ENCODE measurements at places on chromosomes 2 and 18.

DNA sequence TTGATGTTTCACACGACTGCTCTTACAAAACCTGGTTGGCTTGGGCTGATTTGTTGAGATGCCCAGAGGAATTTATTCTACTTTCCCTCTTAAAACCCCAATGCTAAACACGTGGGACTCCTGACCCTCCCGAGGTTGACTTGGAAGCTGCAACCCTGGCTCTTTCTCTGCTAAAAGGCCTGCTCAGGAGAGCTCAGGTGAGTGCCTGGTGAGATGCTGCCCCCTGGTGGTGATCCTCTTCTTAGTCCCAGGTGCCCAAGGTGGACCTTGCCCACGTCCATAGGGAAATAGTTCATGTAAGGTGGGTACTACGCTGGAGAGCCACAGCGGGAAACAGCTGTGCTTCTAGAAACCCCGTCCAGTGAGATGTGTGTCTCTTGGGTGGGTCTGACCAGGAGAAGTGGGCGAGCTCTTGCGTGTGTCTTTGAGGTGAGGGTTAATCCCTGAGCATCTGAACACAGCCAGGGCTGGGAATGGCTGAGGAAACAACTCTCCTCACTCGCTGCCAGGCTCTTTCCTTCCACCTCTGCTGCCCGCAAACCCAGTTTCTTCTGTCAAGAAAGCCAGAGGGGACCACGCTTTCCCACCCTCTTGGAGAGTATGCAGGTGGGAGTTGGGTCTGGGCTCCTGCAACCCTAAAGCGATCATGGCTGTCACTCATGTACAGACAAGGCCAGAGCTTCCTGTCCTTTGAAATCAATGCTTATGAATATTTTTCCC is 25.5 kb upstream of the PXDN start:
- no peak for DNase-seq

DNA sequence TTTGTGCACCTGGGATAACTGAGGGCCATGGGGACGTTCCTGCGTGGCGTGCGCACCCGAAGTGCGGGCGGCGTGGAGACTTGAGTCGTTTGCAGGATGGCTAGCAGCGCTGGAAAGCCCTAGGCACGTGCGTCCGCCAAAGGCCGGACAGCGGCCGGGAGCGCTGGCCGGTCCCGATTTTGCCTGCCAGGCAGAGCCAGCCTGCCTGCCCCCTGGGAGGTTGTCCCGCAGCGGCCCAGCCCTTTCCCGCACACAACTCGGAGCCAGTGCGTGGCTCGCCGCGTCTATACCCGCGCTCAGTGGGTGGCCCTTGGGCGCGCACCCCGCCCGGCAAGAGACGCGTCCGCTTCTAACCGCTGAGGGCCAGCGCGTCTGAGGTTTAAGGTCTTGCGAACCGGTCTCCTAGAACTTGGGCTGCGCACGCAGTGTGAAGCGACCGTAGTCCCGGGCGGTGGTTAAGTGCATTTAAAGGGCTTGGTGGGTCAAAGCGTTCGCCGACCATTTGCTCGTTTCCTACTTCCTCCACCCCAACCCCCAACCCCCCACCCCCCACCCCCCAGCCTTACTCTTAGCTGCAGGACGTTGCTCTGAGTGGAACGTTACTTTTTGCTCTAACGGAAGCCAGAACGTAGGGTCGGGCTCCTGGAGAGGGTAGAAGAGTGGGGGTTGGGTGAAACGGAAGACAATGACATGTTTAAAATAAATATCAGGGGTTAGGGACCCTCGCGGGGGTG is 627 bp downstream of the CDCA7 start:
- peak; percentile 34 for DNase-seq

DNA sequence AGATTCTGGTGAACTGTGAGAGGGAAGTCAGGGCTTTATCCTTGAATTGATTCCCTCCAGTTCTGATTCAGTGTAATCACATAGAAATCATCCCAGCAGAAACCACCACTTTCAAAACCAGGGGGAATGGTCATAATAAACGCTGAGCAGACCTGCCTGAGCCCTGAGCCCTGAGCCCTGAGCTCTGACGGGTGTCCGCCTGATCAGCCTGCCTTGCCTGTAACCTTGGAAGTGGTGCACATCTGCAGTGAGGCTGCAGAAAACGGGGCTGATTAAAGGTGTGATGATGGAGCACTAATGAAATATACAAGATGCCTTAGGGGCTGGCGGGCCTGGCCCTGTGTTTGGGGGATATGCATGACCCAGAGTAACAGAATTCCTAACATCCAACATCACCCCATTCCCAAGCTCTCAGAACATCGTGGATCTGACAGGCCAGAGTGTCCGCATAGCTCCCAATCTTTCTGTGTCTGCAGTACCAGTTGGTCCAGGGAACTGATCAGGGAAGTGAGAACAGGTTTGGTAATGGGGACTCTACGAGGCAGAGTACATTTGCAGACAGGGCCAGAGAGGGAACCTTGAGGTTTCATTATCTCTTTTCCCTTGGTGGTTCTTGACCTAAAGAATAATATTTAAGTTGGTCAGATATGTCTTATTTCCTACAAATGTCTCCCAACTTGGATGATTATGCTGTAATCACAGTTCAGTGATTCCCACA is 37.8 kb downstream of the KCTD18 start:
- DNase-seq: no peak

GRCh38 chr2:11118761-11119160 is 36.5 kb upstream of the SLC66A3 start:
- DNase-seq: no peak

GRCh38 chr18:42915299-42915698 is 200.2 kb downstream of the RIT2 start:
- no peak for DNase-seq

DNA sequence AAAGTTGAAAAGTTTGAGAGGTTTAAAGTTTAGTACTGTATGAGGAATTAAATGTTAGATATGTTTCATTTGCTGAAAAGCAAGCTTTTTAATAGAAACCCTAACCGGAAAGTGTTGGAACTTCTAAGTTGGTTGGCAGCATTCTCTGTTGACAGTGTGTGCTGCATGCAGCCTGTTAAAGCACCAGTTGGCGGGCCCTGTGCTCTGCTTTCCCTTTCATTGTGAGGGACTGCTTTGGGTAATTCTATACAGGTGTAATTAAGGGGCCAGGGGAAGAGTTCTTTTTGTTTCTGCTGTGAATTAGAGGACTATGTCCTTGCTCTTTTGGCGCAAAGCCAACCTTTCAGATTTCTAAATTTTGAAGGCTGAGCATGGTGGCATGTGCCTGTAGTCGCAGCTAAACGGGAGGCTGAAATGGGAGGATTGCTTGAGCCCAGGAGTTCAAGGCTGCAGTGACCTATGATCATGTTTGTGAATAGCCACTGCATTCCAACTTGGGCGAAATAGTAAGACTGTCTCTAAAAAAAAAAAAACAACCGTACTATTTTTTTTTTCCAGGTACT is 20.1 kb downstream of the PLEKHB2 start:
- no peak for DNase-seq

- DNase-seq: peak; percentile 51
These were observed 1.1 kb downstream of the TLK1 start for GRCh38 chr2:171159372-171160118.

DNA sequence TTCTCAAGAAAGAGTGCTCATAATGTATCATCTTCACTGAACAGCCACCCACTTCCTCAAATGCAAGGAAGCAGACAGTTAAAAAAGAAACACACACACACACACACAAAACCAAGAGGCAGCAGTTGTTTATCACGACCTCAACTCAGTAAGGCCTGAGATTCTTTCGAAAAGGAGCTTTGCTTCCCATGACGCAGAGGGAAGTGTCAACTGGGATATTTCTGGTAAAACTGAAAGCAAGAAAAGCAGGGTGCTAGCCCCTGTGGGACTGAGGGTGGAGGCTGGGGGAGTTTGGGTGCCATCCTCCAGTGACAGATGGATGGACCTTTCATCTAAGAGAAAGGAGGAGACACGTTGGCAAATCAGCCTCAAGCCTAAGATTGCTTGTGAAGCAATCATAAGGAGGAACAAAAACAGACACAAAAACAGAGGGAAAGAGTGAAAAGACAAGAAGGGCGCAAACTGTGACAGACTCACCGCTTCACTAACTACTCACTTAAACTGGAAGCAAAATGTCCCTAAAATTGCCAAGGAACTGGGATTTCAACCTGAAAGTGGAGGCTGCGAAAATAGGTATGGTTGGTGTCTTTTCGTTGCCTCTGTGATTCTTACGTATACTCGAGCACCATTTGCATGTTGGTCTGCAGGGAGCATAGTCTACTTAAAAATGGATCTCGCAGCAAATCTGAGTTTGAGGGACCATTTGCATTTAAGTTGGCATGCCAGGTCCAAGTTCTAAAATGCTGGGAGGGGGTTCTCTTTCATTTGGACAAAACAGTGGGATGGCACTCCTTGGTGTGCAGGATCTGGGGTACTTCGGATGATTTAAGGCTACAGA is at the start of gene ARHGAP25:
Gene ARHGAP25 (plus strand): TSS at position 124 of the 838 bp plus-strand sequence. CDS start 389 bp downstream, at position 513.
- peak; percentile 58 for DNase-seq

GRCh38 chr2:118970396-118971135 is 28.6 kb downstream of the MARCO start:
- DNase-seq: peak; percentile 58

GRCh38 chr2:225270053-225270452 is 129.5 kb upstream of the NYAP2 start:
- DNase-seq: no peak

DNA sequence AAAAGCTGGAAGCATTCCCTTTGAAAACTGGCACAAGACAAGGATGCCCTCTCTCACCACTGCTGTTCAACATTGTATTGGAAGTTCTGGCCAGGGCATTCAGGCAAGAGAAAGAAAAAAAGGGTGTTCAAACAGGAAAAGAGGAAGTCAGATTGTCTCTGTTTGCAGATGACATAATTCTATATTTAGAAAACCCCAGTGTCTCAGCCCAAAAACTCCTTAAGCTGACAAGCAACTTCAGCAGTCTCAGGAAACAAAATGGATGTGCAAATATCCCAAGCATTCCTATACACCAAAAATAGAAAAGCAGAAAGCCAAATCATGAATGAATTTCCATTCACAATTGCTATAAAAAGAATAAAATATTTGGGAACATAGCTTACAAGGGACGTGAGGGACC is 11.1 kb downstream of the SLC8A1 start:
- DNase-seq: no peak

DNA sequence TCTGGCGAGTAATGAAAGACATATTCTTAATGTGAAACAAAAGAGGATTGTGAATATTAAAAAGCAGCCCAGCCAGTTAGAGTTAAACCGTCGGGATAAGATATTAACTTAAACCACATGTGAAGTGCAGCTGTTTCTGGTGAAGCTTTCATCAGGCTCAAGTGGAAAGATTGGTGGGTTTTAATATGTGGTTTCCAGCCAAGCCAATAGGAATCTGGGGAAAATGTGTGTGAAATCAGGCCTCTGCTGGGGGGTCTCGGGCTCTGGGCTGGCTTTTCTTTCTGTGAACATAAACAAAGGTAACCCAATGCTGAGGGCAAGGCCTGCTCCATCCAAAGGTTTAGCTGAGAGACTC is 279.6 kb downstream of the SLC4A3 start:
- no peak for DNase-seq

DNA sequence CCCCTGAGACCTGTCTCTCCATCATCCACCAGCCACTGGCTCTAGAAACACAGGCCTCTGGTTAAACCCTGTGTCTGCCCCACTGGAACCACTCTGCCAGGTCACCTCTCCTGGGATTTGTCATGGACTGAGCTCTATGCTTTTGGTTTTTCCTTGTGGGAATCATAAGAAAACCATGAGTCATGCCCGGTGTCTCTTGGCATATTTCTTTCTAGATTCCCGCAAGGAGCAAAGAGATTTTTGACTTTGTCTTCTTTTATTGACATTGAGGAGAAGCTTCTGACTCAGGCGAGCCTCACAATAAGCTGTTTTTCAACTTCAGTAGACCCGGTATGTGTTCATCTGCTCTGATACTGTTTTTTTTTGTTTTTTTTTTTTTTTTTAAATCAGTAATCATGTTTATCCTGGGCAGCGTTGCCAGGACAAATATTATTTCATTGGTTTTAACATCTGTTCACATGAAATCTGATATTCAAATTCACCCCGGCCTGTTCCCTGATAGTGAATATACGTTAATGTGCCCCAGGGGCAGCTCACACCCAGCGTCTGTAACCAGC is 207.1 kb downstream of the ACKR3 start:
- DNase-seq: no peak

DNA sequence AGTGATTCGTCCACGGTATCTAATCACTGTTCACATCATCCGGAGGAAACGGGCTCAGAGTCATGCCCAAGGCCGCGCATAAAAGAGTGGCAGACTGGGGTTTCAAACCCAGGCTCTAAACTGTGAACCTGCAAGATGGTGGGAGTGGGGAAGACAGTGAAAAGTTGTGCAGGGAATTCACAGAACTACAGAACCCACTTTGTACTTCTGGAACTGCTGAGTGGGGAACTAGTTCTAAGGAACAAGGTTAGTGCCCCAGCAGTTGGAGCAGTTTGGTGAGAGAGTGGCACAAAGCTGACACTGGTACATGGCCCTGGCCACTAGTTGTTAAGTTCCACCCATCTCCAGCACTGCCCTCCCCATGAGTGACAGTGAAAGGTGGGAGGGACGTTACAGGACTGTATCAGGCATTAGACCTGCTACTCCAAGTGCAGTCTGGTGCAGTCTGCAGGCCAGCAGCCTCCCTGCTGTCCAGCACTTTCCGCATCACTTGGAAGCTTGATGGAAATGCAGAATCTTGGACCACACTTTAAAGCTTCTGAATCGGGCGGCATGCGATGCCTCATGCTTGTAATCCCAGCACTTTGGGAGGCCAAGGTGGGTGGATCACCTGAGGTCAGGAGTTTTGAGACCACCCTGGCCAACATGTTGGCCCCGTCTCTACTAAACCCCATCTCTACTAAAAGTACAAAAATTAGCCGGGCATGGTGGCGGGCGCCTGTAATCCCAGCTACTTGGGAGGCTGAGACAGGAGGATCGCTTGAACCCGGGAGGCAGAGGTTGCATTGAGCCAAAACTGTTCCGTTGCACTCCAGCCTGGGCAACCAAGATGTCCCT is 47.3 kb downstream of the C2orf42 start:
- DNase-seq: peak; percentile 61

DNA sequence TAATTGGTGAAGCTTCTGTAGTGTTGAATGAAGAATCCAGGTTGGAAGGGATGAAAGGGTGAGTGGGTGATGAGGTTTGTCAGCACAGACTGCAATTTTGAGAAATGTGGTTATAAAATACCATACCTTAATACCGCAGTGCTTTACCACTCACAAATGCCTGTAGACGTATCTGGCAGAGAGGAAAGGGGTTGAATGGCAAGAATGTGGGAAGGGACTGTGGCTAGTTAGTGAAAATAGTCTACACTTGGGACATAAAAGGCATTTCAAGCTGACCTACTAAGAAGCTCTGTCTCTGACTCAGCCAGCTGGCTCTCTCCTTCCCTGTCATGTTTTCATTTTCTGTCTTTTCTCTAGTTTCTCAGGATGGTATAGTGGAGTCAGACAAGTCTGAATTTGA is 25.1 kb downstream of the CDK15 start:
- no peak for DNase-seq
